ENCODE measurements at places on chromosomes 3 and 15.

GRCh38 chr3:187080799-187081450, 58.4 kb downstream of the RPL39L start:
- DNase-seq, result no peak

- no peak for DNase-seq
These were observed 61.2 kb downstream of the PEAK1 start for GRCh38 chr15:77358545-77359240.

DNA sequence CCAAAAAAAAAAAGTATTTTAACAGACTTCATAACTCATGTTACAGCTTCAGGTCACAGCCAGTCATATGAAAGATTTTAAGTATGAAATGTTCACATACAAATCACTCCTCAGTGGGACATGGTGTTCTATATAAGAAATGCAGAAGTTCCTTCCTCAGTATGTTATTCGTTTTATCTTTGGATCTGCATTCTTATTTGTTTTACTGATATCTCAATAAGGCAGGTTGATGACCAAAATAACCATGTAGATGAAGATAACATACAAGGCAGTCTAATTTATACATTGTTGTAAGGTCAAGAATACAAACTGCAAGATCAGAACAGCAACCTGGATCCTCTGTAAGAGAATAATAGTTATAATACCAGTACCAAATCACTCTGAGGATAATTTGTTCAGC, 75.6 kb downstream of the CHAC1 start:
- no peak for DNase-seq

GRCh38 chr3:147890114-147890513, 480.9 kb downstream of the ZIC1 start:
- DNase-seq, result no peak

DNA sequence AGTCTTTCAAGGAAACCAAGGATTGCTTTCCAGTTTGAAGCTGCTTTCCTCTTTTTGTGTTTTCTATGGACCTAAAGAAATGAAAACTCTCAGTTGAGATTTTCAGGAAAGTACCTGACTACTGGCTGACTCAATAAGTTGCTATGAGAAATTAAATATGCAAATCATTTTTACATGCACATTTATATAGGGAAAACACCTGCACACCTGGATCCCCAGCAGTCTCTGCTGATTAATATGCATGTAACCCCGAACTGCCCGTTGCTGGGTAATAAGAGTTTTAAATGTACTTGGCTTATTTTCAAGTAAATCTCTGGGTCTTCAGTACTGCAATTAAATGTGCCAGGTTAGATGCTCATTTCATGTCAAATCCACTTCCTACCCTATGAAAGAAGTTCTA, 77.2 kb downstream of the KBTBD8 start:
- DNase-seq, result no peak

DNA sequence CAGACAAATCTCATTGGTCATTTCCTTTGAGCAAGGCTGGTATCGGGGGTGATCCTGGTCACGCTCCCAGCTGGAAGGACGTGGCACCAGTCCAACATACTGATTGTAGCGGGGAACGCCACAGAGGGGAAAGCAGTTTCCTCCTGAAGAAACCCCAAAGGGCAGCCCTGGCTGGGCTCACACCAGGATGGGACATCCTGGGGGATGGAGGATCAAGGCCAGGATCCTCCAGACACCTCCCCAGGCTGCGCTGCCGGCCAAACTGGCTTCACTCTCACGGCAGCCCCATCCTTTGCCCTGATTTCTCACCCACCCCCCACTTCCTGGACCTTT, 36.6 kb downstream of the MUC20 start:
- DNase-seq, result no peak

DNA sequence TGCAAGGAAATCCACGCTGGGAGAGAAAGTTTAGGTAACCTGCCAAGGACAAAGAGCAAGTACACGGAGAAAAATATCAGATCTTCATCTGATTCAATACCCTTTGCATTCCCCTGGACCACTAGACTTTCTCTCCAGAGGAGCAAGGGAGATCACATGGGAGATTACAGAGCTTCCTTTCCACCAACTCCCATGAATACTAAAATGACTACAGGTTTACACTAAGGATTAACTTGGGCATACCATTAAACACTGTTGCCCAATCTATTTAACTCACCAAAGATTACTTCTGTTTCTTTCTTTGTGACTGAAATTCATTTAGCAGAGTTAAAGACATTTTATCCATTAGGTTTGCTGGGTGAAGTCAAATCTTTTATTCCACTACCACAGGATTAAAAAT, 71.2 kb downstream of the RYK start:
- no peak for DNase-seq

- DNase-seq, result no peak
These were observed 292.3 kb upstream of the STT3B start for GRCh38 chr3:31240466-31240865.

DNA sequence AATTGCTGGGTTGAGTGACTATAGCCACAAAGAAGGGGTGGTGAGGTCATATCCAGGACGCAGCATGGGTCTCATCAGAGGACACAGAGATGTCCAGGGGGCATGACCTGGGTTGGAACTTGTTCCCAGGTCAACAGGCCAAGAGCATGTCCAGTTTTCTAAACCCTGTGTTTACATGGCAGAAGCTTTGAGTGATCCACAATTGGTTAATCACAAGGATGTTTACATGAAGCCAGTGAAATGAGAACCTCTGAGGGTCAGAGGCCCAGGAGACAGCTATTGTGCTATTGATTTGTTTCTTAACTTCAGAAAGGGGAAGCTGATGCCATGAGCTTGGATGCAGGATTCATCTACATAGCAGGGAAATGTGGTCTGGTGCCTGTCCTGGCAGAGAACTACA, 42.2 kb upstream of the TOPBP1 start:
- no peak for DNase-seq
